ENCODE measurements at places on chromosomes 11 and 22.

DNA sequence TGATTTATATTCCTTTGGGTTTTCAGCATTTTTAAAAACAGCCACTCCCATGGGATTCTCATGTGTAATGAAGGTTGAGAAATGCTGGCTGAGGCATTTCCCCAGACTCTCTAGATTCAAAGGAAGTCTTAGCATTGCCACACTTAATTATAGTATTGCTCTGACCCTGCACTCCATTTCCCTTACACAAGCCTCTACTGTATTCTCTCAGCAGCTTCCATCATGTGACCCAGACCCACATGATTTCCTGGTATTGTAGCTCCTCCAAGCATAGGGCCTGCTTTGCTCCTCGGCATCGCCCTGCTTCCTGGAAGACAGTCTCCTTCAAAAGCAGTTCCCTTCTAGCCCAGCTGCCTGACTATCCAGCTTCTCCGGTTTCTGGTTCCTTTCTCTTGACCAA lies 261.5 kb downstream of the LARGE1 start:
- no peak for DNase-seq

- DNase-seq: no peak
These were observed 55.6 kb upstream of the CSNK2A3 start for GRCh38 chr11:11408436-11409221.

DNA sequence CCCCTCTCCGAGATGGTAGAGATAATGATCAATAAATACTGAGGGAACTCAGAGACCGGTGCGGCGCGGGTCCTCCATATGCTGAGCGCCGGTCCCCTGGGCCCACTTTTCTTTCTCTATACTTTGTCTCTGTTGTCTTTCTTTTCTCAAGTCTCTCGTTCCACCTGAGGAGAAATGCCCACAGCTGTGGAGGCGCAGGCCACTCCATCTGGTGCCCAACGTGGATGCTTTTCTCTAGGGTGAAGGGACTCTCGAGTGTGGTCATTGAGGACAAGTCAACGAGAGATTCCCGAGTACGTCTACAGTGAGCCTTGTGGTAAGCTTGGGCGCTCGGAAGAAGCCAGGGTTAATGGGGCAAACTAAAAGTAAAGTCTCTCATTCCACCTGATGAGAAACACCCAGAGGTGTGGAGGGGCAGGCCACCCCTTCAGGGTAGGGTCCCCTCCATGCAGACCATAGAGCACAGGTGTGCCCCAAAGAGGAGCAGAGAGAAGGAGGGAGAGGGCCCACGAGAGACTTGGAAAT lies 43.2 kb downstream of the IGLL1 start:
- DNase-seq: no peak

- DNase-seq: no peak
These were observed 25.7 kb downstream of the ARHGAP1 start for GRCh38 chr11:46674463-46675287.

- DNase-seq: no peak
These were observed 197.5 kb downstream of the DBX1 start for GRCh38 chr11:19962801-19963175.

Measured in activated T-cell treated with anti-CD3 and anti-CD28 coated beads for 1 hour (primary cell).